AG20443 (cell line): ENCODE measurements at places on chromosomes 16 and 17.

GRCh38 chr16:53817812-53818550 is 114.0 kb downstream of the FTO start:
- DNase-seq: no peak

DNA sequence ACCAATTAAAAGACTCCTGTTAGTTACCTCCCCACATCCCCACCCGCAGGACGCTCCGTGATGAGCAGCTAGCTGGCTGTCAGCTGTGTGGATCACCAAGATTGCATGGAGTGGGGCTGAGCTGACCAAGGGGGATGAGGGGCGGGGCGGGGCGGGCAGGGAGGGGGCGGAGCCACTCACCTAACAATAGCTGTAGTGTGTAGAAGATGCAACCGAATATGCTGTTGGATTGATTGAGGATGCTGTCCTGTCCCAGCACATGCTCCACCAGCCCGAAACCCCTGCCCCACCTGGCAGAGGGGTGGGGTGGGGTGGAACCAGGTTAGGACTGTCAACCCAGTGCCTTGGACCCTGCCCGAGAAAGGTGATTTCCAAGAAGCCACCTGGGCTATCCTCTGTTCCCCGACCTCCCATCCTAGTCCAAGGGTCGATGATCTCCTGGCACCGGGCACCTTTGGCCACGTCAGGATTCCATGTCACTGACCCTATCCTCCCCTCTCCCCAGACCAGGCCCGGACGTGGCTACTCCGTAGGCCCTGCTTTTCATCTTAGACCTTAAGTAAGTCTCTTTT is 1.4 kb downstream of the VKORC1 start:
- peak; percentile 56 for DNase-seq

DNA sequence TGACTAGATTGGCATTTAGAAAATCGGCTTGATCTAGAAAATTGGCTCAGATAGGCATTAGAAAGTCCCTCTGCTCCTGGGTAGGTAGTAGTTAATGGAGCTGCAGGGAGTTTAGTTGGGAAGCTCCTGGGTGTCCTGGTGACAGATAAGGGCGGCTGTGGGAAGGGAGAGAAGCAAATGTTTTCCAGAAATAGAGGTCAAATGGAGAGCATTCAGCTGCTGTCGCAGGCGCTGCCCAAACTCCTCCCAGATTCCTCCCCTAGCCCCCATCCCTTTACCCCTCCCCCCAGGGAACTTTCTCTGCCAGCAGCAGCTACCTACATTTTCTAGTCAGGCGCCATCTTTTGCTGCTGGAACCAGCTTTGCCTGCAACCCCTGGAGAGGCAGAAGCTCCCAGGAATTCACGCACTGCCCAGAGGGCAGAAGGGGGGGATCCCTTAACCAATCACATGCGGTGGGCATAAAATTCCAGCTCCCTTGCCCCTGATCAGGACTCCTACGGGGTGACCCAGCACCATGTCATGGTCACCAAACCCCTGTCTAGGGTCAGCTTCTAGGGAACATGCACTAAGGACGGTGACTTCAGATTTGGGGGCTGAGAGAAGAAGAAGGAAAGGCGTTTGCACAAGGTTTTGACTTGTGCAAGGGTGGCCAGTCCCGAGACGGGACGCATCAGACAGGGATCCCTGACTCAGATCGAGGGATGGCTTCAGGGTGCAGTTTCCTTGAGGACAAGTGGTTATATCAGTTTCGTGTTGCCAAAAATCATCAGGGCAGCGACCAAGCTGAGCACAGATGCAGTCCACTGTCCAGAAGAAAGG is 43.8 kb downstream of the SOCS1 start:
- no peak for DNase-seq

GRCh38 chr16:30374538-30374937 is at the start of gene MYL11:
Gene MYL11 (plus strand): TSS chr16:30374802. CDS start chr16:30374858, 56 bp downstream.
- DNase-seq: no peak

DNA sequence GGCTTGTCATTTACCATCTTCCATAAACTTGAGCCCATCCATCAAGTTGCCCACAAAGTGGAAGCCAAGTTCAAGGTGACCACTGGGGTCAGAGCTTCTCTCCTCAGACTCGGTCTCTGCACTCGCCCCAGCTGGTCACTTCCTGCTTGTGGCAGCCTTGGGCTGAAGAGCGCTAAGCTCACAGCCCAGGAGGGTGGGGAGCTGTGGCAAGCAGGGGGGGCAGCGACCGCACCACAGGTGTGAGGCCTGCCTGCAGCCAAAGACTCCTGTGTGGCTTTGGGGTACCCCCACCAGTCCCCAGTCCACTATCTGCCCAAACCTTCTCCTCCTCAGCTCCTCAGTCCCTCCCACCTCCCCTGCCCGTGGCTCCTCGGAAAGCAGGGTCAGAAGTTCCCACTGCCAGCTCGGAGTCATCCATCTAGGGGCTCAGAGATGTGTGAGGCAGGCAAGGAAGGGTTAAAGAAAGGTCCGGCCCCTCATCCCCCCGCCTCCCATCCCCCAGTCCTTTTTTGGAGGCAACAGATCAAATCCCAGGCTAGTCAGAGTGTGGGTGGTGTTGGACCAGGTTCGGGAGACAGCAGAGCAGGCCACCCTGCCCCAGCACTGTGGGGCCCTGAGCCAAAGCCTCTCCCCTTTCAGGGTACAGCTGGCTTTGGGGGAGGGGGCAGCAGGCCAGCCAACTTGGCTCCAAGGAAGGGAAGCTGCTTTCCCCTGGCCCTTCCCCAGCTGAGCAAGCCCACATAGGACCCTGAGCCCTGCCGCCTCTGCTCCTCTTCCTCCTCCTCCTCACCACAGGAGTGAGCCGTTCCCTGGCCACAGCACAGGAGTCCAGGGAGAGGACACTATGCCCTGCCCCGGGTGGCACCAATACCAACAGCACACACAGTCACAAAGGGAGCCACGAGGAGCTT is 3.2 kb downstream of the CSF3 start:
- no peak for DNase-seq

DNA sequence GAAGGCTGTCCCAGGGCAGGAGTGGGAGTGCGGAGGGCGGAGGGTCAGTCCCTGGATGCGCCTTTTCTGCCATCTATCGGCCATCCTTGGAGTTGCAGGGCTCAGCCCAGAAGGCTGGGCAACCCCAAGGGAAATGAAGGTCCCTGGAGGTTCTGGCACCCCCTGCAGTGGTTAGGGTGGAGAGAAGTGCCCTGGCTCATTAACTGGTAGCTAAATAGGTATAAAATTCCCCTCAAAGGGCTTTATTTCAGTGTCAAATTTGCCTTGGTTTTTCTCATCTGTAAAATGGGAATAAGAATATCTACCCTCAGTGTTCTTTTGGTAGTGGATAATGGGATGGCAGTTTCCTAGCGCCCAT is 22.4 kb downstream of the C17orf75 start:
- peak; percentile 92 for DNase-seq

GRCh38 chr17:57357392-57357784 is 101.1 kb downstream of the MSI2 start:
- no peak for DNase-seq

- no peak for DNase-seq
Observed at GRCh38 chr17:49990331-49990730, 4.7 kb downstream of the DLX3 start.

DNA sequence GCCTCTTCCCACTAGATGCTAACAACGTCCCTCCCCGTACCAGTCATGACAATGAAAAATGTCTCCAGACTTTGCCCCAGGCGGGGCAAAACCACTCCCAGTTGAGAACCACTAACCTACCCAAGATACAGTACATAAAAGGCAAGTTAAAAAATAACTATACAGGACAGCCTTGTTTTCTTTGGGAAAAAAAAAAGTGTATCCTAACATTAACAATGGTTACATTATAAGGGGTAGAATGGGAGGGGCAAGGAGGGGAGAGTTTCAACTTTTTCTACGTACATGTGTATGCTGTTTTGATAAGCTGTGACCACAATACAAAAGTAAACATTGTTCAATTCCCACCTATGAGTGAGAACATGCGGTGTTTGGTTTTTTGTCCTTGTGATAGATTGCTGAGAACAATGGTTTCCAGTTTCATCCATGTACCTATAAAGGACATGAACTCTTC is 94.9 kb downstream of the TOX3 start:
- DNase-seq: no peak

DNA sequence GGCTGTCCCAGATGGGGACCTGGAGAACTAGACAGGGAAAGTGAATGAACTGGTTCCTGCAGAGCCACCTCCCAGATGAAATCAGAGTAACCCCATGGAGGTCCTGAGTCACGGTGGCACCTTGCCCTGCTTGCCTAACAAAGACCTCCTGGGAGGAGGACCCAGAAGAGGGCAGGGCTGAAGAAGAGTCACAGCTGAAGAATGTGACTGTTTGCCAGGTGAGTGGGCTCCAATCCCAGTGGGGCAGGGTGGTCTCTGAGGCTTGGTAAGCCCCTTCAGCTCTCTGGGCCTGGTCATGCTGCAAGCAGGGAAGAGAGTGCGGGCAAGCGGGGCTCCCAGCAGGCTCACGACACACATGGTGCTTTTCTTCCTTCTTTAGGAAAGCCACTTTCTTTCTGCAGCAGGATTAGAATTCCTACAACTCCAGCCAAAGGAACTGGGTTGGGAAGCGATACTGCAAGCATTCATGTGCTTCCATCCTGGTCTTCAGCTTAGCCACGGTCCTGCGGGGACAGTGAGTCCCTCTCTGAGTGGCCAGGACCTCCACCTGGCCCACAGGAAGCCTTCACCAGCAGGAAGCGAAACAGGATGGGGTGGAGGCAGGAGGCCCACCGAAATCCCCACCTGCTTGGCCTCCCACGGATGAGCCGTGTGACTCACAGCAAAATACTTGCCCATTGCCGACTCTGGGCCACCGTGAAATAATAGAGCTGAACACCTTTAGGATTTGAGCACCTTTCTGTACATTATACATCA is 4.3 kb downstream of the C16orf74 start:
- peak; percentile 57 for DNase-seq

DNA sequence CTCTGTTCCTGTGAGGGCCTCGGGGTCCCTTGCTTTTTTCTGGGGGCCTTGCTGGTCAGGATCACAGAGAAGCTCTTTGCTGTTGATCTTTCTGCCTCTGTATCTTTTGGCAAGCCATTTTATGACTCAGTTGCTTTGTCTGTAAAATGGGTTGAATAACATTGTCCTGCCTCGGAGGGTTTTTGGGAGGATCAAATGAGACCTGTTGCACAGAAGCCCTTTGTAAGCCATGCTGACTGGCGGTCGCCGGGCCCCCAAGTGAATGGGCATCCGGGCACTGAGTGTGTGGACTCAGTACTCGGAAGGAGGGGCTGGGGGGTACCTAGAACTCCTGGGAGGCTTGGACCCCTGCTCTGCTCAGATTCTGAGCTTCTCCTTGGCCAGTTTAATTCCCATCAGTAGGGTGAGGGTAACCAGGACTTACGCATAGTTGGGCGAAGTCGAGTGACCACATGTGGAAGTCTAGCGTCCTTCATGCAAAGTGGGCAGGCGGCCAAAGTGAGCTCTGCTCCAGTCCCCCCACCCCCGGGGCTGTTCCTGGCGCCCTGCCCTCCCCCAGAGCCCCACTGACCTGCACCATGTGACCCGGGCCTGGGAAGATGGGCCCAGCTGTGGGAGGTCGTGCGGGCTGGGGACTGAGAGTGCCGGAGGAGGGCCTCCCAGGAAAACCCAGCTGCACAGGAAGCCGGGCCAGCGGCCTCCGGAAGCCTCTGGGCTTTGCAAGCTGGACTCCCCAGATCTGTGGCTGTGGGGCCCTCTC is 284.0 kb downstream of the SEC14L1 start:
- no peak for DNase-seq

DNA sequence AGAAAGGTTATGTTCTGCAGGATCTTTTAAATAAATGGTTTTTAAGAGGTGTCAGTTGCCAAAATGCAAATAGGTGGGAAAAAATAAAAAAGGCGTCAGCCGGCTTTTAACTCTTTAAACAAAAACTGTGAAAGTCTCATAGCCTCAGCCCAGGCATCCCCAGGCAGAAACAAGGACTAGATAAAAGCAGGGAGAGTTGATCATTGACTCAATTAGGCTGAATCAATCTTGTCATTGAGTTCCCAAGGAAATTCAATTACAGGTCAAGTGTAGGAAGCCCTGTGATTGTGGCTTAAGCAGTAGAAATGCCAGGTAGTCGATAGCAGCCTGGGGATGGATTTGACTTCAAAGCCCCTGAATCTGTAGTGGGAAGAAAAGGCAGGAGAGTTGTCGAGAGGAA is 30.8 kb upstream of the GUCY2D start:
- DNase-seq: no peak

DNA sequence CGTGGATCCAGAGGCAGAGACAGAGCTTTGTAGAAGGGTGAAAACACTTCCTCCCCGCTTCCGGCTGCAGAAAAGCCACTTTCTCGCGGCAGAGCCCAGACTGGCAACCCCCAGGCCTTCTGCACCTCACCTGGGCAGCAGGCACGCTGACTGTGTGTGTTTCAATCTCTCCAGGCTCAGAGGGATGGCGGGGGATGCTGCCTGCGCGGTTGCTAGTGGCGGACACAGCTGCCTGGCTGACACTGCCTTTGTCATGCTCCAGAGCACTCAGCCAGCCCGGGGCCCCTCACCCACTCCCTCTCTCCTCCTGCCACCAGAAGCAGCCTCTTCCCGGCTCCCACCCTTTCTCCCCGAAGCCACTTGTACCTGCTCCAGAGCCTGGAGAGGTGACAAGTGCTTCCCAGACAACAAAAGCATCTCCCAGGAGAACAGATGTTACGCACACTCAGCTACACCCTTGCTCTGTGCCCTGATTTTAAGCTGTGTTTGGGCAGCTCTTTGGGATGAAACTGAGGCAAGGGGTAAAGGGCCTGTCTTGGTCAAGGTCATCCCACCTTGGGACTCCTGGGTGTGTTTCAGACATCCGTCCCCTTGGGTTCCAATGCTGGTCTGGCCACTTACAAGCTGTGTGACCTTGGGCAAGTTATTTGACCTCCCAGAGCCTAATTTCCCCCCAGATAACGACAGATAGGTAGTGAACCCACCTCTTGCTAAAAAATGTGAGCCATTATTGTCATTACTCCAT is 9.2 kb upstream of the GLIS2 start:
- DNase-seq: no peak

- DNase-seq: no peak
Observed at GRCh38 chr16:84967828-84968227, 43.5 kb downstream of the ZDHHC7 start.

GRCh38 chr17:64150237-64151015 is 20.5 kb upstream of the ERN1 start:
- peak; percentile 71 for DNase-seq

DNA sequence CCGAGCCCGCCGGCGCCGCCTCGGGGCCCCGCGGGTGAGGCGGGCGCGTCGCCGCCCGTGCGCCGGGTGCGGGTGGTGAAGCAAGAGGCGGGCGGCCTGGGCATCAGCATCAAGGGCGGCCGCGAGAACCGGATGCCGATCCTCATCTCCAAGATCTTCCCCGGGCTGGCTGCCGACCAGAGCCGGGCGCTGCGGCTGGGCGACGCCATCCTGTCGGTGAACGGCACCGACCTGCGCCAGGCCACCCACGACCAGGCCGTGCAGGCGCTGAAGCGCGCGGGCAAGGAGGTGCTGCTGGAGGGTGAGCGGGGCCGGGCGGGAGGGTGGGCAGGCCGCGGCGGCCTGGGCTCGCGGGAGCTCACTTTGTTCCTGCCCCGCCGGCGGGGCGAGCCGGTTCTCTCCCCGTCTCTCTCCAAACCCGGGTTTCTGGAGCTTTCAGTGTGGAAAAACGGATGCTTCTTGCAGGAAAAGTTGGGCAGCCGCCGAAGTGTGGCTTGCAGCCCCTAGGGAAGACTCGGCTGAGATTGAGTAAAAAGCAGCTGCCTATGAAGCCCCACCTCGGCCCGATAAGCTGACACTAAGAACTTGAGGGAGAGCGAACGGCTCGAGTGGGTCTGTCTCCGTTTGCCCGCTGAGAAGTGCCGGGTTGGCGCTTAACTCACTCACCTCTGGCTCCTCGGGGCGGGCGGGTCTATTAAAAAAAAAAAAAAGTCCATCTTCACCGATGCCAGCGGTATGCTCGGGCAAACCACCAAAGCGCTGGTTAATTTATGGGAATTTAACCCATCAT is 677 bp downstream of the SNTB2 start:
- DNase-seq: peak; percentile 65
